Globus pallidus (tissue), 1 donor: ENCODE measurements at places on chromosomes 2 and 18.
A peak's percentile ranks its signal among the peaks of the same experiment; 100 is the strongest.

DNA sequence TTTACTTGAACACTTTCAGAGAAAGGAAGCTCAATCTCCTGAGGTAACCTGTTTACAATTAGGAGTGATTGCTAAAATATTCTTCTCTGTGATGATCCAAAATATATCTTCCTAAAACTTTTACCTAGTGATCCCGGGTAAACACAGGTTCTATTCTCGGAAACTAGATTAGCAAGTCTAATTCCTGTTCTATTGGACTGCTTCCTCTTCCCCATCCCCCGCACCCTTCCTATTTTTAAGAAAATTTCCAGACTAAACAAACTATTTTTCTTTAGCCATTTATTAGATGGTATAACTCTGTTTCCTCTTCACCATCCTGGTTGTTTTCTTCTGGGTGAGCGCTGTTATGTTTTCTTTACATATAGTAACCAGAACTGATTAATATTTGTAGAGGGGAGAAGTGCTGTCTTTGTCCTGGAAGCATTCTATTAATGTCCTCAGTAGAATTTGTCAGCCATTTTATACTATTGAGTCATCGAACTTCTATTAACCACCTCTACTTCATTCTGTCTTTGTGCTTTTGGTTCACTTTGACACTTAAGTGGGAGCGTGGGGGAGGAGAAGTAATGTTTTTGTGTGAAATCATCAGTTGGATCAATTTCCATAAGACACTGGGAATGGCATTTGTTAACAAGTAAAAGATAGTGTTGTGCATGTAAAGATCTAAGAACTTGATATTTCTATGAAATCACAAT, 31.8 kb downstream of the CREB1 start:
- no peak for DNase-seq

DNA sequence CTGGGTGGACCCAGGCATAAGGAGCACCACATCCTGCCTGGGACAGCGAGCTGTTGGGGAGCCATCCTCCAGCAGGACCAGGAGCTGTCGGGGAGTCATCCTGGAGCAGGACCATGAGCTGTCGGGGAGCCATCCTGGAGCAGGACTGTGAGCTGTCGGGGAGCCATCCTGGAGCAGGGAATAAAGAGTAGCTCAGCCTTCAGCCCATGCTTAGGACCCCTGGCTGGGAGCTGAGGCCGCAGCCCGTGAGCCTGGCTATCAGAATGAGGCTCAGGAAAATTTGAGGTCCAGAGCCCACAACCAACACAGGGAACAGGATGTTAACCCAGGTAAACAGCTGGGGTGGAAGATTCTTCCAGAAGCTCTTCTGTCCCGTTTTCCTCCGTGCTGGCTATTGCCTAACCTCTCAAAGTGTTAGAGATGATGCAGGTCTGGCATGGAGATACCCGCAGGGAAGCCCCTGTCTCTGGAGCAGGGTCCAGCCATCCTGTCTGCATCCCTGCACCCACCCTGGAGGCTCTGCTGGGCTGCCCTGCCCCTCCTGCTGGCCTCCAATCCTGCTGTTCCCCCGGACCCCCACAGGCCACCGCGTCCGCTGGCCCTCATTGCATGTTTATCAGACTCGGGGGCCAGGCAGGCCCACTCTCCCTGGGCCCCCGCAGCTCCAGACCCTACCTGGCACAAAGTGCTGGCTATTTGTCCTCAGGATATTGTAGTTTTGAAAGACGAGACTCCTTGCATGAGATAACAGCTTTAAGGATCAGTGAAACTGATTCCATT, 243.5 kb upstream of the MYT1L start:
- DNase-seq = no peak

GRCh38 chr2:16125614-16126516, 185.5 kb downstream of the MYCN start:
- no peak for DNase-seq

GRCh38 chr2:45029215-45029614, 20.0 kb upstream of the SIX2 start:
- no peak for DNase-seq

DNA sequence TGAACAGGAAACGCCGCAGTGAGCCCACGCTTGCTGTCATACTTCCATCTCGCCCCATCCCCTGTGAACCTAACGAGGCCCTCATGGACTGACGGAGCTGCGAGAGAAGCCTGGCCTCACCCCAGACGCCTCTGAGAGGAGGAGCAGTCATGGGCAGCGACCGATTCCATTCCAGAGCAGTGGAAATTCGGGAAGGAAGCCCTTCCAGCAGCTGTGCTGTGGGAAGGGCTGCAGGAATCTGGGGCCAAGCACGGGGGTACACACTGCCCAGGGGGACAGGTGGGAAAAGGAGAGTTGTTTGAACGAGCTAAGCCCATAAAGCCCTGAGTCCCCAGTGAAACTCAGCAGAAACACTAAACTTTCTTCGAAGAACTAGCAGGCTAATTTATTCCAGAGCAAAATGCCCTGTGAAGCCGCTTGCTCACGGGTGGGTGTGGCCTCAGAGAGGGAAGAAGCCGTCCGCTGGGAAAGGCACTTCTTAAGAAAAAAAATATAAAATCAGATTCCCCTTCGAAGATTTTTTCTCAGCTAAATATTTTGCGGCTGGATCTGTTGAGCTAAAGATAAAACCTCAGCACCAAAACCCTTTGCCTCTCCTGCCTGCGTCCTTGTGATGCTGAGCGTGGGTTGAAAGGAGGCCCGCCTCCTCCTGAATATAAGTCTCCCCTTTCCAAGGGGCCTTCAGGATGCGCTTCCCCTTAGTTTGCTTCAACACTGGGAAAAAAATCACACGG, 38.2 kb downstream of the ANKMY1 start:
- no peak for DNase-seq

GRCh38 chr2:147224070-147224469, 620.8 kb upstream of the ACVR2A start:
- no peak for DNase-seq

- no peak for DNase-seq
These were observed 187.1 kb downstream of the MYCN start for GRCh38 chr2:16127276-16127940.

GRCh38 chr2:231124838-231125568, at the start of gene HTR2B:
HTR2B (minus strand) TSS chr2:231125042; CDS start chr2:231123764, 1,278 bp downstream.
- peak; percentile 27 for DNase-seq

- DNase-seq = no peak
These were observed 30.2 kb downstream of the KLHL14 start for GRCh38 chr18:32742579-32742978.

DNA sequence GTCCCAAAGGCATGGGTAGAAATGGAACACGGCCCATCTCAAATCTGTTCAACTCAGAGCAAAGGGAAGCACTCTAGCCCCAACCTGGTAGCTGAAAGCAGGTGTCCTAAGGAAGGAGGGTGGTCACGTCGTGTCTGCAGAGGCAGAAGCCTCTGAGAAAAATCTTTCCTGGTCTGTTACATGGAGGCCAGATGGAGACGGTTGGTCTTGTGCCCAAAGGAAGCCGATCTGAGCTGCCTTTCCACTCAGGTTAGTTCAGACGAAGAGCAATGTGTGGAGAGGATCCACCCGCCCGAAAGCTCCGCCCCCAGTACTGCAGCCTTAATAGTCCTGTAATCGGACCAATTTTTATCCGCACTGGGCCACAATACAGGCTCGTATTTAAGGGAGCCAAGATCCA, 54.9 kb upstream of the AMMECR1L start:
- no peak for DNase-seq

DNA sequence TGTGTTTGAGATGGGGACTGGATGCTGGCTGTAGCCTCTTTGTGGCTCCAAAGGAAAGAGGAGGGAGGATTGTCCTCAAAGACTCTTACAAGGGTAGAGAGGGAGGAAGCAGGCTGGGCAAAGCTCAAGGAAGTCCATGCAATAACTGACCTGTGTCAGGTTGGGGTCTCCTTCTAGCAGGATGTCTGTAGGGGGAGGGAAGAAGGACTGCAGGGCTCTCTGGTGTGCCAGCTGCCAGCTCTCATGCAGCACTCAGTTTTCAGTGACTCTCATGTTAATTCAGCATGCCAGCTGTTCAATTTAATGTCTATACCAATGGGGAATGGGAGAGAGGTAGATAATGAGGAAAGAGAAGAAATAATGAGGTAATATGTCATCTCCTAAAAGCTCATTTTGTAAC, 85.3 kb upstream of the RANBP2 start:
- no peak for DNase-seq

DNA sequence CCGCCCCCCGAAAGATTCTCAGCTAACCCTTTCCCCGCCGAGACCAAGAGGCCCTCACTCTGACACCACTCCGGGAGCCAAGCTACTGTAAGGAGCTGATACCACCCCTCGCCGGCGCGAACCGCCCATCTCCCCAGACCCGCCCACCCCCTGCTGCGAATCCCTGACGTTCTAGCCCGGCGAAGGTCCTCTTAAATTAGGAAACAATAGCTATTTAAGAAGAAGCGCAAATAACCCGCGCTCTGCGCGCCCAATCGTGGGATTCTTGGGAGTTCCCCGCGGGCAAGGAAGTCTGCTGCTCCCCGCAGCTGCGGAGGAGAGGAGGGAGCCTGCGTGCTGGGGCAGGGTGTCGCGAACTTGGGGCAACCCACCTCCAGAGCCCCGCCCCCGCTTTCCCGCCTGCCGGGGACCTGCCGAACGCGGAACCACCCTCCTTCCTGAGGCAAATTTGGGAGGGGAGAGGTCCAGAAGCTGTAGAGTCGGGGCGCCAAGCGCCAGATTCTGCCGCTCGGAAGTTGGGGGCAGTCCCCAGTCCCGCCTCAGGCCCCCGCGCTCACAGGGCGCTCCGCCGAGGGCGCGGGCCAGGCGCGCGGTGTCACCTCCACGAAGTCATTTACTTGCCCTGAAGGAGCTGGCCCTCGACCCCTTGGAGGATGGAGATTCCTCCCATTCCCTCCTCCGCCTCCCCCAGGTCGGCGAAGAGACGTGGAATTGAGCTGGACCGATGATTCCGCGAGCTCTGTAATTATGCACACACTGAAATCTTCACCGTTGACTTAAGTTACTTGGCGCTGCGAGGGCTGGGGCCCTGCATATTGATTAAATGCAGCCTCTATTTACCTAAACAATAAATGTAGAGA, 8.4 kb upstream of the SP9 start:
- DNase-seq = no peak
